IPS-NIHi11 (cell line): ENCODE measurements at places on chromosomes 6 and 20.

DNA sequence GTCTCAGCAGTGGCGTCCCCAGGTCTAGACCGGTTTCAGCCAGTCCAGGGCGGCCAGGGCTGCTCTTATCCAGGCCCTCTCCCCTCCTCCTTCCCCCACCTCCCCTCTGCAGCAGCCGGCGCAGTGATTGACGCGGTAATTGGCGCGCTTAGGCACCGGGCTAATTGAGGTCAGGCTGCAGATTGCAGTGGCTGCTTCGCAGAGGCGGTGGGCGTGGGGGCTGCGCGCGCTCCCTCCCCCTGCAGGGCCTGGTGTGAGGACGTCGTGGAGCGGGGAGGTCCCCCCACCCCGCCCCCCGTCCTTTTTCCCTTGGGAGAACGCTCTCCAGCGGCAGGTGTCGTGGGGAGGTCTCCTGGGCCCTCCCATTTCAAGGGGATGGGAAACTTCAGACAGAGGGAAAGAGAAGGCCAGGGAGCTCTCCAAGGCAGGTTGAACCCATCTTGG lies 70.4 kb upstream of the BLCAP start:
- DNase-seq: peak; percentile 67

- no peak for DNase-seq
Measured at GRCh38 chr6:73231986-73232391, 6.7 kb upstream of the KHDC1L start.

GRCh38 chr6:74879976-74880375 lies 325.9 kb downstream of the COL12A1 start:
- DNase-seq: no peak

- DNase-seq: no peak
Measured at GRCh38 chr20:45461225-45461624, 8.3 kb upstream of the WFDC2 start.

DNA sequence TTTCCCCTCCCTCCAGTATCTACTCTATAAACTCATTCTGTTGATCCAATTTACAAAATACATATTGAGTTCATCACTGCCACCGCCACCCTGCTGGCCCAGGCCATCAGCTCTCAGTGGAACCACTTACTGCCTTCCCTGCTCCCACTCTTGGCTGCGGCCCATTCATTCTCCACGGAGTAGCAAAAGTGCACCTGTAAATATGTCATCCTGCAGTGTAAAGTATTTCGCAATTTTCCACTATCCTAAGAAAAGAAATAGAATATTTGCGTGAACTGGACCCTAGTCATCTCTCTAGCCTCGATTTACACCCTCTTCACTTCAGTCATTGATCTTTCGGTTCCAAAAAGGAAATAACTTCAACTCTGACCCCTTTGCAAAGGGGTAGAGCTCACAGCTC lies 258.3 kb upstream of the TFAP2D start:
- no peak for DNase-seq

- DNase-seq: no peak
Measured at GRCh38 chr6:128161839-128162238, 261.0 kb upstream of the THEMIS start.

GRCh38 chr20:54337144-54337543 lies 129.3 kb downstream of the PFDN4 start:
- DNase-seq: no peak

DNA sequence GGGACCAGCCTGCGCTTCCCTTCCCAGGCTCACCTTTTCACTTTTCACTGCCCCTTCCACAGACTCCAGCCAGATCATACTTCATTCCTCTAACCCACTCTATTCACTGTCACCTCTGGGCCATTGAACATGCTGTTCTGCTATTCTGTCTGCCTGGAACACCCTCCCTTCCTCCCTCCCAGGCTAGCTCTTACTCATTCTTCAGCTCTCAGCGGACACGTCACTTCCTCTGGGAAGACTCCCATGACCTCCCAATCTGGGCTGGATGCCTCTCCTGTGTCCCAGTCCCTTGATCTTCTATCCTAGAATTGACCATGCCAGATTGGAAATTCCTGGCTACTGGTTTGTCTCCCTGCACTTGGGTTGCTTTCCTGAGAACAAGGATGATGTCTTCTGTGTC lies 5.0 kb downstream of the SLC12A5 start:
- no peak for DNase-seq

GRCh38 chr6:138518054-138518453 lies 18.8 kb upstream of the NHSL1 start:
- no peak for DNase-seq

- no peak for DNase-seq
Measured at GRCh38 chr6:36114798-36115408, 15.4 kb upstream of the MAPK13 start.

DNA sequence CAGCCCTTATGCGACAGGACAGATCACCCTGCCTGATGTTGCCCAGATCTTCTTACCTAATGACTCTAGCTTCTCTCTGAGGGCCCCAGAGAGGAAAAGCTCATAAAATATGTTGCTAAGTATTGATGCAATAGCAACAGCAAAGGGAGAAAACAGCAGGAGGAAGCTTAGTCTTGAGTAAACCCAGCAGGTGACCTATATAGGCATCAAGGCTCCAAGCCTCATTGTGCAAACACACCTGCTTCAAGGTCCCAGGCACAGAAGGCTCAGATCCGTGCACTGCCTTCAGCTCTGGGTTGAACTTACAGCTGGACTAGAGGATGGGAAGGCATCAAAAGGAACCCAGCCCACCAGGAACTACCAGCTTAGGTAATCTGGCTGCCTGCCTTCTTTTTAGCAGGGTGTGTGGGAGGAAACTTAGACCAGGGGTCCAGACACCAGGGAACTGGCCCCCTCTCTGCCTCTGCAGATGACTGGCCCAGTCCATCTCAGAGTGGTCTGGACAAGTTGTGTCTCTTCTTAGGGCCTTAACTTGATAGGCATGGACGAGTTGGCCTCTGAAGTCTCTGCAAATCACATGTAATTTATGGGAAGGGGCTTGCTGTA lies 34.4 kb downstream of the TGM3 start:
- DNase-seq: no peak

DNA sequence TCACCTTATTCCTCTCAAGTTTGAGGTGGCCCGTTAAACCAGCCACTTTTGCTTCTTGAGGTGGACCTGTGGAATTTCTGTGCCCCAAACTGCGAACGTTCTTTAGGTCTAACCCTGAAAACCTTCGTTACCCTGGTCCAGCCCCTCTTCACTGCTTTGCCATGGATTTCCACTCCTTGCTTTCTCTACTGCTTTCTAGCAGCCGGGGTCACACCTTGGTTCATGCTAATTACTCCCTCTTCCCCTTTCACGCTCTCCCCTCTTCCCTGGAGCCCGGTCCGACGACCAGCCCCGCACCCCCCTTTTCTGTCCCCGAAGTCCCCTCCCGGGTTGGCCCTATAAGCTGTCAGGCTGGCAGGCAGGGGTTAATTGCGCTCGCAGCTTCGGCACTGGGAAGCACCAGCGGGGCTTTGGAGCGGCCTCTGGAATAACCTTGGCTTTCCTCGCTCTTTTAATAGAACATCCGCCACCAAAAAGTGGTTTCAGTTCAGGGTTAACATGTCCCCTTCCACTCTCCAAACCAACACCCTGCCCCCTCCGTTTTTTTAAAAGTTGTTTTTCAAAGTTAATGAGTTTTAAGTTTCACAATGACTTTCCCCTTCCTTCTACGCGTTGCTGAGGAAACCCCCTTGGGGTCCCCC lies 1.4 kb upstream of the HIVEP1 start:
- DNase-seq: peak; percentile 49

GRCh38 chr6:89138173-89138572 lies 7.7 kb upstream of the PM20D2 start:
- DNase-seq: no peak

DNA sequence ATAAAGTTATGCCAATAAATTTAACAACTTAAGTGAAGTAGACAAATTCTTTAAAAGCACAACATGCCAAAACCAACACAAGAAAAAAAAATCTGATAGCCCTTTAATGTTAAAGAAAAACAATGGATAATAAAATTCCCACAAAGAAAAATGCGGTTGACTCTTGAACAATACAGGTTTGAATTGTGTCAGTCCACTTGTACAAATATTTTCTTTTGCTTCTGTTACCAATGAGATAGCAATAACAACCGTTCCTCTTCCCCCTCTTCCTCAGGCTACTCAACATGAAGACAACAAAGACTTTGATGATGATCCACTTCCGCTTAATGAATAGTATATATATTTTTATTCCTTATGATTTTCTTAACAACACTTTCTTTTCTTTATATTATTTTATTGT lies 283.9 kb upstream of the MAN1A1 start:
- DNase-seq: no peak

GRCh38 chr6:134034961-134035822 lies 17.2 kb downstream of the SLC2A12 start:
- no peak for DNase-seq

DNA sequence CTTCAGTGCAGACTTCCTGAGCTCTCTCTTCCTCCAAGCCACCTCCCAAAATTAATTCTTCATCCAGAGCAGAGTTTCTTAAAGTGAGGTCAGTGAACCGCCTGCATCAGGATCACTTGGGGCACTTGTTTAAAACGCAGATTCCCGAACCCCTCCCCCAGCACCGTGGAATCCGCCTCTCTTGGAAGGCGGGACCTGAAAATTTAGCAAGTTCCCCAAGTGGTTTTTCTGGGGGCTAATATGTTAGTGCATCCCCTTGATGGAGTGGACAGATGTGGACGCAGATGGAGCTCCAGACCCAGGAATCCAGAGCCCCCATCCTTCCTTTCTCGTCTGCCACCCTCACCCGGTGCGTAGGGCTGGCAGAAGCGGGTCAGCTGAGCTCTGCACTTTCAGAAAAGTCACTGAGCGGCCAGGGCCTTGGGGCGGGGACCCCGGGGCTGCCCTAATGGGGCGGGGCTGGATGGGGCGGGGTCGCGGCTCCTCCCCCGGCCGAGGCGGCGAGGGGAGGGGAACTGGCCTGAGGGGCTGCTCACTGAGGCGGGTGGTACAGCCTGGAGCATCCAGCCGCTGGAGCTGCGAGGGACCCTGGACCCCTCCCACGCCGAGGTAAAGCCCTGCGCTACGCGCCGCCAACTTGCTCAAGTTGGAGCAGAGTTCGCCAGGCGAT lies at the start of the genes DEFB124 and REM1:
DEFB124 (minus strand) TSS at position 370 of the 670 bp plus-strand sequence. CDS start 2,114 bp downstream, outside the sequence.
REM1 (plus strand) TSS at position 531 of the 670 bp plus-strand sequence. CDS start 1,158 bp downstream, outside the sequence.
- no peak for DNase-seq

- DNase-seq: no peak
Measured at GRCh38 chr6:42818878-42819277, 37.0 kb downstream of the BICRAL start.

GRCh38 chr6:105345506-105345905 lies 57.4 kb downstream of the PREP start:
- no peak for DNase-seq

DNA sequence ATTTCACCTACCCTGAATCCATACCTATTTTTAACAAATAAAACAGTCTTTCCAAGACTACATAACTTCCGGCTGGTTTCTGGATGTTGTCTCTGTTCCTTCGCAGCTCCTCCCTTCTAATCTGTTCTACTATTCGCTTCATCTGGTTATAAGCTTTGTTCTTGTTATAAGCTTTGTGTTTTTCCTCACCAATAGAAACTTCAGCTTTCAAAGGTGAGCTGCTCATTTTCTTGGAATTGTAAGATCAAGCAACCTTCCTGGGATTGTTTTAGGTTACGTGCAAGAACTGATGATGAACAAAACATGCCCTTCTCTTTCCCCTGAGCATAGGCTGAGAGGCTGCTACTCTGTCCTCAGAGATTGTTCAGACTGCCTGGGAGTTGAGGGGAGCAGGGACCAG lies 2.1 kb downstream of the GFOD1 start:
- DNase-seq: no peak

DNA sequence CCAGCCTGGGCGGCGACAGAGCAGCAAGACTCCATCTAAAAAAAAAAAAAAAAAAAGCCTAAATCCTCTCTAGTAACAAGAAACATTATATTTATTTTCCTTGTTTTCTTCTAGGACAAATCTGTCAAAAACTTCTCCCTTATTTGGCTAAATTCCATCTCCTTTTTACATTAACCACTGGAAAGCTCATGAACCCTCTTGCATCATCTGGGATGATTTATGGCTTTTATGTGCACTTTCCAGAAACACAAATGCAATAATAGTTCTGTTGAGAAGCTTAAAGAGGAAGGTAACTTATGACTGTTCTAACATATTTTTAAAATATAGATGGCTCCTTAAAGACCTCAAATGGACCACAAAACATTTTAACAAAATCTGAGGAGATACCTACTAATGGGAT lies 526.1 kb upstream of the SPTLC3 start:
- DNase-seq: no peak

DNA sequence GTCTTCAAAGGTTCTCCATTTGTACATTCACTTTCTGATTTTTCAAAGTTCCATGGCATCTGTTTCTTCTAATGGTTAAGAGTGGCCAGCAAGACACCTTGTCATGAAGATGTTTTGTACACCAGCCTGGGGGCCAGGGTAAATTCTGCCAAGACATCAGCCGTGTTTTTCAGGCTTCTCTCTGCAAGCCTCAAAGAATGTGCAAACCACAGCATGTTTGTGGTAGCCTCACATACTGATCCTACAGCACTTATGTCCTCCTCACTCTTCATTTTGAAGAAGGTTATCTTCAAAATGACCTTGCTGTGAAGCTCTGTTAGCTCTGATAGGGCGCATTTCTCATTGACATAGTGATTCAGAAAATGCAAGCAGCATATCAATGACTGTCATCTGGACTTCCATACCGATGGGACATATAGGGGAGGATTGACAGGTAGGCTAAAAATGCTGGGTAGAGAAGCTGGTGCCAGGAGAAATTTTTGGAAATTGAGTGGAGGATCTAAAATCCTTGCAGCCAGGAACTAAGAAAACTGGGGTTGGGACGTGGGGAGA lies 59.3 kb upstream of the SPTLC3 start:
- no peak for DNase-seq

DNA sequence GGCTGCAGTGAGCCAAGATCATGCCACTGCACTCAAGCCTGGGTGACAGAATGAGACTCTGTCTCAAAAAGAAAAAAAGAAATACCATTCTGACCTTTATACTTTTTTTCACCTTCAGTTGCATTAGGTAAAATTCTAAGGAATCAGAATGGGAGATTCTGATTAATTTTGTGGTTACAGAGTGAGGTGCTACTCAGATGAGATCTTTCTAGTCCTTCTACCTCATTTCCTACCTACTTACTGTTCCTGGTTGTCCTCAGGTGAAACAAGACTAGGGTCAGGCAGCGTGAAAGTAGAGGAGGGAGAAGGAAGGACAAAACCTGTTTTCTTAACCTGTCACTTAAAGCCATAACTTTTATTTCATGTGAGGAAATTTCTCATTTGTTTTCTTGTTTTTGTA lies 63.7 kb downstream of the MTFR2 start:
- no peak for DNase-seq
